ENCODE measurements at places on chromosomes 13 and 19. TPM values are rescaled to one million over a fixed set of nuclear protein-coding genes. Genes with fewer than 3 reads are reported as not detected.

CAPN12 gene
- total RNA-seq, result 5.2 TPM

LGALS7B gene
- total RNA-seq, result not detected

IZUMO1 gene
- not detected for total RNA-seq

- no peak for DNase-seq
Measured at GRCh38 chr19:7512400-7512851, 3.5 kb upstream of the ZNF358 start.

DNA sequence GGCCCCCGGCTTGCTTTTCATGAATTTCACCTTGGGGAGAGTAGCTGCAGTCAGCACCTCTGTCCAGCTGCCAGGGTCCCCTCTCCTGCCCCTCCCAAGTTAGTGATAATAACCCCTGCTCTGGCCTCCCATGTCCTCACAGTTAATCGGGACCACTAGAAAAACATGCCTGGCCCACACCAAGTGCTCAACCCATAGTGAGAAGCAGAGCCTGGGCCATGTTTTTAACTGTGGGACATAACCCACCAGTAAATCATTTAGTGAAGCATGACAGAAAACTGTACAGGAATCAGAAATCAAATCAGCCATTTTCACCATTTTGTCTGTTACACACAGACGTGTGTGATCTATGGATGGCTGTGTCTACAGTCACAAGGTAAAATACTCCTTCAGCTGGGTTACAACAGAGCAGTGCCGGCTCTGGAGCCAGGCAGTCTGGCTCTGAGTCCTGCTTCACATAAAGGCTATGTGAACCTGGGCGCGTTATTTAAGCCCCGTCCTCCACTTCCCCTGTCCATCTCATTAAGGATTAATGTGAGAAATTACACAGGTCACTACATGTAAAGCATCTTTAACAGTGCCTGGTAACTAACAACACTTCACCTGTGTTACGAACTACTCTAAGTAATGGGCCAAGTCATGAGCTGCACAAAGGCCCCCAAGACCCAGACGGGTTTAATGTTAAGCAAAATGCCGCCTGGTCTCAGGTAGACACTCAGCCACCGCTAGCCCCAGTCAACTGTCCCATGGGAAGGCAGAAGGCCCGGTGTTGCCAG, 7.6 kb upstream of the ECH1 start:
- DNase-seq, result no peak

FBXO17 gene
- total RNA-seq, result 1.9 TPM

GRCh38 chr13:47332149-47332548, 435.3 kb upstream of the HTR2A start:
- no peak for DNase-seq

ZNF837 gene
- 1.8 TPM for total RNA-seq

DNA sequence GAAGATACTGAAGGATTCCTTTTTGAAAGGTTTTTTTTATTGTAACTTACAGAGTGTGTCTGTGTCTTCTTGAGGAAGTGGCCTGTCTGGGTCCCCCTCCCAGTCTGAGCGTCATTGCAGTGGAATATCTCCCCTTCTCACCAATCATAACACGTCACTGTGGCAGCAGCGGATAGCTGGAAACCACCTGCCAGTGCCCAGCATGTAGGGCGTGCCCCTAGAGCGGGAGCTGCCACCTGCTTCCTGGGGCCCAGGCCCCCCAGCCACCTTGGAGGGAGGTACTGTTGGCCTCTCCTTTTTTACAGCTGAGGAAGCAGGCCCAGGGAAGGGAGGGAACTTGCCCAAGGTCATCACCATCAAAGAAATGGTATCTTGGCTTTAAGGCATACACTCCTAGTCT, 4.6 kb upstream of the DNM2 start:
- DNase-seq, result peak; percentile 85

- DNase-seq, result no peak
Measured at GRCh38 chr13:35833608-35834275, 297.4 kb downstream of the DCLK1 start.

Measured in colonic mucosa (tissue), 4 donors.